ENCODE measurements at places on chromosomes 6 and 20. TPM values are rescaled to one million over a fixed set of nuclear protein-coding genes. Genes with fewer than 3 reads are reported as not detected.

DNA sequence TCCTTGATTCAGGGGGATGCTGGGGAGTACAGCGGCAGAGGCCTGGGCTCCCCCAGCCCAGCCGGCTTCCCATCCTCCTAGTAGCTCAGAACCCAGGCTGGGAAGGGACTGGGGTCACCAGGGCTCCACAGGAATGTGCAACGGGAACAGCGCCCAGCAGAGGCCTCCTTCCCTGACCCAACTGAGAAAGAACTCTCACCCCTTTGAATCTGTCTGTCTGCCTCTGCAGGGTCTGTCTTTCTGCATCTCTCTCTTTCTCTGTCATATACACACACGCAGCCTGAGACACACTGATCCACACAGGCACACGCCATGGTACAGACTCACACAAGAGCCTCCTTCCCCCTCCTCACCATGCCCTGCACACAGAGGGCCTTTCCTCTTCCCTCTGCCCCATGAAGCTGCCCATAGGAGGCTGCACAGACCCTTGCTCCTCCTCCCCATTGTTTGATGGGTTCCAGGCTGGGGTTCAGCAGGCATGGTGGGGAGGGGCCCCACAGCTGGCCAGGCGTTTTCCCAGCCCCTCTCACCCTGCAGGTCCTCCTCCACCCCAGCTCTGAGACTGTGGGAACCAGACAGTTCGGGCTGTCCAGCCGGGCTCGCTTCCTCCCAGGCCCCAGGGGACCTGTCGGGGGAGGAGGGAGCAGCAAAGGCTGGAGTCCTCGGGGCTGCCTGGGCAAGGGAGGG is 2.8 kb downstream of the FOXS1 start:
- peak; percentile 36 for DNase-seq

DNA sequence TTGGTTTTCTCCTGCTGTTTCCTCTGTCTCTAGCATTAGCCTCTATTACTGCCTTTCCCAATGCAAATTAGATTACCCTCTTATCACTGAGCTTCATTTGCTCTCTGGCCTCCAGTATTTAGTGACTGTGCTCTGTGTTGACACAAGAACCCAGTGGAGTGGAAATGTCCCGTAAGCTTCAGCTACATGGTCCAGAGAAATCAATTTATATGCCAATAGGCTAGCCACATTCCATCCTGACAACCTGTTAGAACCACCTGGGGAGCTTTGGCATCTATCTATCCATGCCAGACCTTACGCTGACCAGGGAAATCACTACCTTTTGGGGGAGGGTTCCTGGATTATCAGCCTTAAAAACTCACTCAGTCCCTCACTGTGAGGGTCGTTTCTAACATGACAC is 459.6 kb downstream of the UTRN start:
- no peak for DNase-seq

DNA sequence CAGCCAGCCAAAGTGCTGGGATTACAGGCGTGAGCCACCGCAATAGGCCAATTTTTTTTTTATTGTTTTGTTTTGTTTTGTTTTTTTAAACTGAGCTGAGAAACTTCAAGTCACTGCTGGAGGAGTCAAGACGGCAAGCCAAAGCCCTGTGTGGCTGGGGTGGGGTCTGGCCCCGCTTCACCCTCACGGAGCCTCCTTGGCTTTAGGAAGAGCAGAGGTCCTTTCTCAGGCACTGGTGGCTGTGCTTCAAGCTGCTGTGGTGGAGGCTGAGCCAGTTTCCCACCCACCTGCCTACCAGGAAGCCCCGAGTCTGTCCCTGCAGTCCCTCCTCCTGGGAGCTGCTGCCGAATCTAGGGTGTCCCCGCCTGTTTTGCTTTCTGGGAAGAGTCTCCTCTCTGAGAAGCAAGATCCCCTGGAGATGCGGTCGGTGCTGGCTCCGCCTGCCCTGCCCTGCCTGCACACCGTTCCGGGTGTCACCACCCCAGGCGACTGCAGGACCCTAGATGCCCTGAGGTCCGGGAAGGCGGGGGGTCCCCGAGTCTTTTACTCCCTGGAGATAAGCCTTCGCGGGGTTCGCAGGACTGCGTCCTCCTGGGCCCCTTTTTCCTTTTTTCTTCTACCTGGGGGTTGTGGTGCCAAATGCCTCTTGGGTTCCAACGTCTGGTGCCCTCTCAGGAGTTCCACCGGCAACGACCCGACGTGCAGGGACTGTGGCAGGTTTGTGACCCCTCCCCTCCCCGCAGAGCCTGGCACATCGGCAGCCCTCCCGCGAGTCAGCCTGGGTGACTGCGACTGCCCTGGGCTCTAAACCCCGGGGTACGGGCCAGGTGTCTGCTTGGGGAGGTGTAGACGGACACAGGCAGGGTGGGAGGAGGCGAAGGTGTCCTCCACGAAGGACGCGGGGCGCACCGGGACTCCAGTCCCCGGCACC is 100.7 kb downstream of the TAF4 start:
- DNase-seq: no peak

DNA sequence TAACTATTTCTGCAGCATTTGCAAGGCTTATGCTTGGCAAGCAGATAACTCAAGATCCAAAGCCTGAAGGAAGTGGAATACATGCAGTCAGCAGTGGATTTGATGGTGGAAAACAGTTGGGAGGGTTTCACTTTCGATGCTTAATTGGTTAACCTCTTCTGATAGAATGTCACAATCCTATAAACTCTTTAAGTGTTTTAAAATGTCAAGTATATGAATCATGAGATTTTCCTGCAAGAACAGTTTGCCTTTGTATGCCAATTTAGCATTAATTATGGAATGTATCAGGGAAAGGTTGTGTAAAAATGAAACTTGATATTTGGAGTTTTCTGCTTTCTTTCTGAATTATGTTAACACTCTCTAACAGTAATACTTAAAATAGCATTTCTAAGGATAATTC is 36.6 kb downstream of the NKX2-4 start:
- peak; percentile 47 for DNase-seq

- peak; percentile 75 for DNase-seq
Measured at GRCh38 chr6:131914967-131915751, 36.0 kb downstream of the CCN2 start.

GRCh38 chr6:157880534-157880933 is 57.5 kb downstream of the SNX9 start:
- no peak for DNase-seq

DNA sequence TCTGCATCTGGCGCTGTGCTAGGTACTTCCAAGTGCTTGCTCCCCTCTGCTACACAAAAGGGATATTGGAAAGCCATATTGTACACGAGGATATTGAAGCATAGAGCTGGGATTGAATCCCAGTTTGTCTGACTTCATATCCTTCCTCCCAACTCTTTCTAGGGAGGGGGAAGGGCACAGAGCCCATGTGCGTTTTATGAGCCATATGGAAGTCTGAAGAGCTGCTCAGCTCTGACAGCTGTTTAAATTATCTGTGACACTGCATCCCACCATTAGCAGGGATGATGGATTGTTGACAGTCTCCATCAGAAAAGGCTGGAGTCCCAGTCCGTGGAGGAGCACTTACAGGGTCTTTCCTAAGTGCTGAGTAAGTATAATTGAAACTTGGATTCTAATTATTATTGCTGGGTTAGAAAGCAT is 18.4 kb downstream of the TIAM2 start:
- DNase-seq: peak; percentile 92

DNA sequence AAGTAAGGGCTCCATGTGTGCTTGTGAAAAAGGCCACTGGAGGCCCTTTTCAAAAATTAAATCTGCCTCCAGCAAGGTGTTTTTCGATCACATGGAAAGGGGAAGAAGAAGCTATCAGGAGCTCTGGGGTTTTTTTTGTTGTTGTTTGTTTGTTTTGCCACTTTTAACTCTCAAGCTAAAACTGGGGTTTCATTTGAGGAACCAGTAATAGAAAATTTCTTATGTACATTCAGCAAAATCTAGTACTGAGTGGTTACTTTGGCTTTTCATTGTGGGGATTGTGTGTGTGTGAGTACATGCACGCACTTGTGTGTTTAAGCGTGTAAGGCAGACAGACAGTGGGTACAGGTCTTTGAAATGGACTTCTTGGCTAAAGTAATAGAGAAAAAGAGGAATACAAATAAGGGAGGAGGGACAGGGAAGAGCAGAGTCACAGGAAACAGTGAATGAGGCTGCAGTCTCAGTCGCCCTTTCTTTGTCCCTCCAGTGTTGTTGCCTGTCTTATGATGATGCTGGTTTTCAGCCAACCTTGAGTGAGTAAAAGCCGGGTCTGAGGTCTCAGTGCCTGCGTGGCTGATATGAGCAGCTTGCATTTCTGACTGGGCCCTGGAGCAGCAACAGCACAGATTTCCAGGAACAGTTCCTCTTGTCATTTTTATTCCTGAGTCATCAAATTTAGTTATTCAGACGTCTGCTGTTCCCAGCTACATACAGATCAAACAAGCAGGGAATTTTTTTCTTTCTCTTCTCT is 26.2 kb downstream of the SLC16A10 start:
- no peak for DNase-seq

GRCh38 chr20:34112600-34113101 is 608 bp upstream of the EIF2S2 start:
- peak; percentile 46 for DNase-seq

DNA sequence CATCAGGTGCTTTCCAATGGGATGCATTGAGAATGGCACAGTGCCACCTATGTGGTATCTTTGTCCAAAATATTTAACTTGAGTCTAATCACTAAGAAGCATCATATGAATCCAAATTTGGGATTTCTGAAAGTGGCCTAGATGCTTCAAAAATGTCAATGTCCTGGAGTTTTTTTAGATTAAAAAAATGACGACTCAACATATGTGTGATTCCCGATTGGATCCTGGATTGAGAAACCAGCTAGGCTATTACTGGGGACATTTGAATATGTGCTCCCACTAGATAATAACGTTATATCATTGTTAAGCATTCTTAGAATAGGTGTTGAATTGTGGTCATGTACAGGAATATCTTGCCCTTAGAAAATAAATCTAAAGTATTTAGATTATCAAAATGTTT is 189.2 kb downstream of the TBXT start:
- DNase-seq: no peak

- DNase-seq: no peak
Measured at GRCh38 chr20:2299301-2299700, 3.5 kb downstream of the TGM3 start.

GRCh38 chr6:15818044-15818443 is 155.2 kb upstream of the DTNBP1 start:
- no peak for DNase-seq

DNA sequence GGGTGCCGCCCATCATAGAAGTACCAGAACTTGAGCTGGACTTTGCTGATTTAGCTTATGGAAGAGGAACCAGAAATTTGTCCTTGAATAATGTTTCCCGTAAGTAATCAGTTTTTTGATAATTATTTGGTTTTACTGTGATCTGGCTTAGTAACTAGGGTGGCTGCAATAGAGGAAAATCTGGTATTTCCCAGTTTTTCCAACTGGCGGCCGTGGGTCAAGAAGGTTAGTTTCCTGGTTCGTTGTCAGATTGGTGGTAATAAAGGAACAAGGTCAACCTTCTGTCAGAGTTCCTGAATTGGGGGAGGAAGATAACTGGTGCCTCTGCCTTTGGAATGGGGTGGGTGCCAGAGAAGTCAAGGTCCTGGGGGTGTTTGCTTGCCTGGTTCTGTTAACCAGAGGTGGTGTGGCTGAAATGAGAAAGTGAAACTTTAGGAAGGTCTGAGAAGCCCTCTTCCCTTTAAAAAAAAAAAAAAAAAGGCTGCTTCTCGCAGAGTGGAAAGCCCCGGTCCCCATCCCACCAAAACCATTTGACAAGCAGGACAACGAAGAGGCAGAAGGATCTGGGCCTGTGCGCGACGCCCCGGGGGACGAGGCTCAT is at the start of gene CALHM6:
CALHM6 (plus strand) TSS at position 45 of the 601 bp plus-strand sequence; CDS start at position 600, 555 bp downstream.
- DNase-seq: peak; percentile 25

DNA sequence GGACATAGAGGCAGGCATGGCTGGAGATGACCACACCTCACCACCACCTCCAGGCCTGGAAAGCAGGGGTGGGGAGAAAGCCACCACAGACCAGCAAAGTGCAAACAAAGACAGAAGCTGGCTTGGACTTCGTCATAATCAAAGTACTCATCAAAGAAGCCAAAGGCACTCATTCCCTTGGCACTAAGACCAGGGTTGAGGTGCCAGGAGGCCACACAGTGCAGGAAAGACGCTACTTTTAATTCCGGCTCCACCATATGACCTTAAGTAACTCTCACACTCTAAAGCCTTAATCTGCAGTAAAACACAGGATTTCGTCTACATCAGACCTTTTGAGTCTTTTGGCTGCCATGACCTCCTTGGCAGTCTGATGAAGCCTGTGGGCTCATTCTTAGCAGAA is 123.1 kb downstream of the HIVEP2 start:
- no peak for DNase-seq

- no peak for DNase-seq
Measured at GRCh38 chr6:66962082-66962481, 1255.1 kb upstream of the EYS start.

DNA sequence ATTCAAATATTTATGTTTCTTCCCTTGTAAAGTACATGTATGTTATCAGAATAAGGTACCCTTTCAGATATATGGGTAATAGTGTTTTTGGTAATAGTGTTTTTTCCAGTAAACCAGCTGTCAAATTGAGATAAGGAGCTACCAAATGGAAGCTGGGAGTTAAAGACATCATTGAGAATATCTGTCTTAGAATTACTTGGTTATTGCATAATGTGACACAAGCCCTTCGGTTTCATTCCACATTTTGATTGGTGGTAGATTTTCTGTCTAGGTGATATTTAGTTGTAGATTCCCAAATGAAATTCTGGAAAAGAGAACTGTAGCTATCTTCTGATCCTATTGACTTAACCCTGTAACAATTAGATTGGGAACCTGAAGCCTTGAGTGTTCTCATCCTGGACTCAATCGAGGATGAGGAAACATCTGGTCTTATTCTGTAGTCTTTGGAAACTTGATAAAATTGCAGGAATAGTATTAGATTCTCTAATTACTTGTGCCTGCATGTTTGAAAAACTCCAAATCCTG is 75.1 kb upstream of the SYNJ2 start:
- DNase-seq: no peak

GRCh38 chr6:16751251-16751946 is 9.9 kb downstream of the ATXN1 start:
- DNase-seq: no peak

DNA sequence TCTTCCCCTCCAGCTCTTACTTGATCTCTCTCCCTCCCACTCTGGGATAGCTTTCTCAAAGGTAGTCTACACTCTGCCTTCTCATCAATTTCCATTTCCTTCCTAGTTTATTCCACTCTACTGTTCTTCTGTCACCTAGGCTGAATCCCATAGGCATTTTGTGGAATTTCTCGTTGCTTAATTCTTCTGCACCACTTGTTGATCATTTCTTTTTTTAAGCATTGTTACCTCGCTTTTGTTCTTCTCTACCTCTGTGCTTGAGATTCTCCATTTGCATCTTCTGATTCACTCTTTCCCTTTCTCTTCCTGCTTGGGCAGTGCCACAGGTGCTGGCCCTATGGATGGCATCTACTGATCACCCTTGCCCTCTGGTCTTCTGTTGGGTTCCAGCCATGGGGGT is 567.2 kb downstream of the CDH26 start:
- DNase-seq: no peak

CDSN gene
- not detected for total RNA-seq

MICB gene
- total RNA-seq: 5.0 TPM

RGS17 gene
- 2.8 TPM for total RNA-seq

PAK1IP1 gene
- 7.6 TPM for total RNA-seq

WFDC11 gene
- not detected for total RNA-seq

SLC44A4 gene
- total RNA-seq: not detected

LCA5 gene
- 2.2 TPM for total RNA-seq

NOX3 gene
- not detected for total RNA-seq

MOG gene
- total RNA-seq: not detected

BPIFA3 gene
- not detected for total RNA-seq

ACTL10 gene
- total RNA-seq: 1.3 TPM
